ENCODE measurements at places on chromosomes 1 and 21. TPM values are rescaled to one million over a fixed set of nuclear protein-coding genes. Genes with fewer than 3 reads are reported as not detected.

GRCh38 chr1:161076410-161076809 lies 6.7 kb upstream of the ARHGAP30 start:
- peaks cover 11% of the 10 kb centered on the region for H3K4me1 ChIP-seq
- DNase-seq, result no peak
- H3K4me3 ChIP-seq, result peak overlapping the region; percentile 55
- no peaks in the 10 kb centered on the region for H3K27me3 ChIP-seq
- H3K36me3 ChIP-seq, result peaks cover 19% of the 10 kb centered on the region

GRCh38 chr1:11057477-11057876 lies 2.3 kb downstream of the SRM start:
- no peaks in the 10 kb centered on the region for H3K27me3 ChIP-seq
- DNase-seq, result no peak
- peaks cover 11% of the 10 kb centered on the region for H3K4me1 ChIP-seq

- no peaks in the 10 kb centered on the region for H3K36me3 ChIP-seq
- peak overlapping the region; percentile 90 for H3K4me3 ChIP-seq
- H3K4me1 ChIP-seq, result peaks cover 24% of the 10 kb centered on the region
- H3K27ac ChIP-seq, result peak overlapping the region; percentile 87
Measured at GRCh38 chr1:225882694-225883615, 775 bp upstream of the TMEM63A start.

DNA sequence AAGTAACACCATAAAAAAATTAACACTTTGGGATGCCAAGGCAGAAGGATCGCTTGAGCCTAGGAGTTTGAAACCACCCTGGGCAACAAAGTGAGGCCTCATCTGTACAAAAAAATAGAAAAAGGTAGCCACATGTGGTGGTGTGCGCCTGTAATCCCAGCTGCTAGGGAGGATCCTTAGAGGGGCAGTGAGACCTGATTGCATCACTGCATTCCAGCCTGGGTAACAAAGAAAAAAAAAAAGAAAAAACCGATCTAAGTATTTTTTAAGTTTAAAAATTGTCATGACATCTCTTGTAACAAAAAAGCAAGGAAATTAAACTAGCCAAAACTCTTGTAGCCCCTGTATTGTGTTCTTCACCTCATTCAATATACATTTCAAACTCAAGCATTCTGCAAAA lies 39.5 kb downstream of the ZZZ3 start:
- H3K36me3 ChIP-seq, result peaks cover 37% of the 10 kb centered on the region
- no peaks in the 10 kb centered on the region for H3K27me3 ChIP-seq
- no peak overlapping the region for H3K4me3 ChIP-seq
- H3K27ac ChIP-seq, result no peak overlapping the region

DNA sequence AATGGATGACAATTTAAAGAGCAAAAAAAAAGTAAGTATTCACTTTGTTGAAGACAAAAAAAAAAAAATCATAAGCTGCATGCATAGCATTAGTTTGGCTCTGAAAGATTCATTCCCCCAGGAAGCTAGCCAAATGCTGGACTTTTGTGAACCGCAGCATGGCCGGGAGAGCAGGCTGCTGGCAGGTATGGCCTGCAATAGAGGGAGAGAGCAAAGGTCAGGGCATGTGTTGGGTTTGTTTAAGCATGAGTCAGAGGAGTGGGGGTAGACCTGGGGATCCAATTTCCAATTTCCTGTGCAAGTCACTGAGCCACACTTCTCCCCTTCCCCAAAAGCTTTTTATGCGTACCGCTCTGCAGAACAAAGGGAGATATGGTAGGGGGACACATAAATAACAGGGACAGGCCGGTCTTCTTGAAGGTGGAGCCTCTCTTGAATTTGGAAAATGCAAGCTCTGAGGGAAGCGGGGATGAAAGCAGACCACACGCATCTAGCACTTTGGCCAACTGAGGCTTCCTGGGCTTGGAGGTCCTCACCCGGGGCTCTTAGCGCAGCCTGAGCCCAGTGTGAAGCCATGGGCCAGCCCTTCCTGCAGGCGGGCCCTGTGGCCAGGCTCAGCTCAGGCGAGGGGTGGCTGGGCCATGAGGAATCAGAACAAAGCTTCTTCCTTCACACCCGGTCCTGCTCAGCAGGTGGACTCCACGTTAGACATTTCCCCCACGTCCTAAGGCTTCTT lies 171.1 kb downstream of the TOMM20 start:
- H3K27me3 ChIP-seq, result no peaks in the 10 kb centered on the region
- no peaks in the 10 kb centered on the region for H3K36me3 ChIP-seq

- no peaks in the 10 kb centered on the region for H3K36me3 ChIP-seq
- no peak for DNase-seq
- H3K4me3 ChIP-seq, result peak overlapping the region; percentile 23
- H3K4me1 ChIP-seq, result peaks cover 21% of the 10 kb centered on the region
- peak overlapping the region; percentile 77 for H3K27ac ChIP-seq
- no peaks in the 10 kb centered on the region for H3K27me3 ChIP-seq
Measured at GRCh38 chr1:54137534-54138061, 15.2 kb downstream of the CDCP2 start.

GRCh38 chr1:200755456-200755855 lies 16.8 kb downstream of the CAMSAP2 start:
- no peak for DNase-seq
- H3K4me3 ChIP-seq, result no peak overlapping the region
- no peaks in the 10 kb centered on the region for H3K27me3 ChIP-seq
- peaks cover 24% of the 10 kb centered on the region for H3K36me3 ChIP-seq
- H3K27ac ChIP-seq, result peak overlapping the region; percentile 17
- peaks cover 35% of the 10 kb centered on the region for H3K4me1 ChIP-seq

- H3K36me3 ChIP-seq, result peaks cover 6% of the 10 kb centered on the region
- H3K4me3 ChIP-seq, result peak overlapping the region; percentile 87
- H3K27me3 ChIP-seq, result peaks cover 4% of the 10 kb centered on the region
- H3K27ac ChIP-seq, result peak overlapping the region; percentile 87
- DNase-seq, result peak; percentile 89
Measured at GRCh38 chr1:36321119-36321951, 2.1 kb downstream of the EVA1B start.

DNA sequence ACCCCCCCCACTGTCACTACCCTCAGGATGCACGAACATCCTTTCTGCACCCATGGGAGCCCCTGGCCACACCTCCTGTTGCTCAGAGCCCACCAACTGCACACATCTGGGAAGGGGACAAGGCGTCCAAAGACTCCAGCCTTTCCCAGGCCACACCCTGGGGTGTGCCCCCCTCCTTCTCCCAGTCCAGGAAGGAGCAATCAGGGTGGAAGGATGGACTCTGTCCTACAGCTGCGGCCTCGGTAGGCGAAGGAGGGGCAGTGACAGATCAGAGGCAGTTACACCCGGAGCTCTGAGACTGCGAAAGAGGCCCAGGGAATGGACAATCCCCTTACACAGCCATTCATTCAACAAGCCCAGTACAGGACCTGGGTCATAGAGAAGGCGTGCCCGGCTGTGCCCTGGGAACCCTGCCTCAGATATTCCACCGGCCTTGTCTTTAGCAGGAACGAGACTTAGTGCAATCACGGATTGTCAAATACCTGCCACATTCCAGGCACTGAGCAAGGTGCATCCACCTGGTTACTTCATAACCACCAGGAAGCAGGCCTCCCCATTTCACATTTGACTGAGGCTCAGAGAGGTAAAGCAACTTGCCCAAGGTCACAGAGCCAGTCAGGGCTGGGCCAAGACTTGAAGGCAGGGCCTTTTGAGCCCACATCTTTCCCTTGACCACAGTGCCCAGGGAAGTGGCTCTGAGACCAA lies 9.4 kb downstream of the HSPG2 start:
- no peak overlapping the region for H3K4me3 ChIP-seq
- peaks cover 5% of the 10 kb centered on the region for H3K36me3 ChIP-seq
- peaks cover 45% of the 10 kb centered on the region for H3K4me1 ChIP-seq
- H3K27me3 ChIP-seq, result no peaks in the 10 kb centered on the region
- H3K27ac ChIP-seq, result peak overlapping the region; percentile 61
- DNase-seq, result no peak

- no peak overlapping the region for H3K4me3 ChIP-seq
- no peaks in the 10 kb centered on the region for H3K27me3 ChIP-seq
- H3K4me1 ChIP-seq, result peaks cover 52% of the 10 kb centered on the region
- no peak overlapping the region for H3K27ac ChIP-seq
- H3K36me3 ChIP-seq, result no peaks in the 10 kb centered on the region
Measured at GRCh38 chr1:229098361-229098760, 172.6 kb upstream of the RAB4A start.

DNA sequence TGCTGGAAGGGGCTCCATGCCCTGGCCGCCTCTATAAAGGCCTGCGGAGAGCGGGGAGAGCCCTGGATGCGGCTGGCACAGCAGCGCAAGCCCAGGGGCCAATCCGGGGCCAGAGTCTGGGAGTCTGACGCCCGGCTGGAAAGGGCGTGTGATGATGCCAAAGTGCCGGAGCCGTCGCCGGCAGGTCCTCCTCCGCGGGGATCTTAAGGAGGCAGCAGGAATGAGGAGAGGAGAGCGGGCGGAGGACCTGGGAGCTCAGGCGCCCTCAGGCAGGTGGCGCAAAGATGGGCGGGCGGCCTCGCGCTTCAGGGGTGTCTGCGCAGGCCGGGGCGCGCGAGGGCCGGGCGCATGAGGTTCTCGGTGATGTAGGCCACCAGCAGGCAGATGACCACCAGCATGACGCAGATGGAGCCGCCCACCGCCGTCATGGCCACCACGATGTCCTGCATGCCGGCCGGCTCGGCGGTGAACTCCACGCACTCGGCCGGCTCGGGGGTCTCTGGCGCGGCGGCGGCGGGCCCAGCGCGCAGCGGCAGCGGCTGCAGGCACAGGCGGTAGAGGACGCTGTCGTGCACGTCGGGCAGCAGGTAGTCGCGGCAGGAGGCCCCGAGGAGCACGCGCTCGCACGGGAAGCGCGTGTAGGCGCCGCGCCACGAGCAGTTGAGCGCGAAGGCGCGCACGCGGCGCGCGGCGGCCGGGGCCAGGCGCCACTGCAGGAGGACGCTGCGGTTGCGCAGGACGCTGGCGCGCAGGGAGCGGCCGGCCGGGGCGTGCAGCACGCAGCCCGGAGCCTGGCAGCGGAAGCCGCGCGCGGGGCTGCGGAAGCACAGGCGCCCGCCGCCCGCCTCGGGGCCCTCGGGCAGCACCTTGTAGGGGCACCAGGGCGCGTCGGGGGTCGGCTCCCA lies 653 bp downstream of the FNDC10 start:
- no peak for DNase-seq
- H3K27me3 ChIP-seq, result peaks cover 35% of the 10 kb centered on the region
- peak overlapping the region; percentile 87 for H3K4me3 ChIP-seq
- peak overlapping the region; percentile 55 for H3K27ac ChIP-seq
- no peaks in the 10 kb centered on the region for H3K36me3 ChIP-seq

DNA sequence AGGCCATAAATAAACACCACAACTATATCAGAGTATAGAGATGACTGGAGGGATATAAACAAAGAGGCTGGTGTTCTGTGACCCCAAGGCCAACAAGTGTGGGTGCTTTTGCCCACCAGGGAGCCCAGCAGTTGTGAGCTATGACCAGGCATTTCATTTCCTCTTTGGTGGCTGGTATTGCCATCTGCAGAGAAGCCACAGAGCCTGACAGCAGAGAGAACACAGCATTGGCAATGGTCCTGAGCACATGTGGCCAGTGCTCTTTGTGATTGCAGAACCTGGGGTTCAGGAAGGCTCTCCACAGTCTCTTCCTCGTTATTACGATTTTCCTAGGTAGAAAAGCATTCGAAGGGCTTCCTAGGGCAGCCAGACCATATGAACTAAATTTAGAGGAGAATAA lies 112.3 kb downstream of the TM2D1 start:
- DNase-seq, result no peak
- no peaks in the 10 kb centered on the region for H3K4me1 ChIP-seq
- H3K27ac ChIP-seq, result no peak overlapping the region
- no peaks in the 10 kb centered on the region for H3K36me3 ChIP-seq
- no peak overlapping the region for H3K4me3 ChIP-seq
- no peaks in the 10 kb centered on the region for H3K27me3 ChIP-seq

- no peak overlapping the region for H3K4me3 ChIP-seq
- no peak overlapping the region for H3K27ac ChIP-seq
- H3K27me3 ChIP-seq, result no peaks in the 10 kb centered on the region
- no peak for DNase-seq
Measured at GRCh38 chr1:39996396-39997004, 41.6 kb downstream of the MFSD2A start.

DNA sequence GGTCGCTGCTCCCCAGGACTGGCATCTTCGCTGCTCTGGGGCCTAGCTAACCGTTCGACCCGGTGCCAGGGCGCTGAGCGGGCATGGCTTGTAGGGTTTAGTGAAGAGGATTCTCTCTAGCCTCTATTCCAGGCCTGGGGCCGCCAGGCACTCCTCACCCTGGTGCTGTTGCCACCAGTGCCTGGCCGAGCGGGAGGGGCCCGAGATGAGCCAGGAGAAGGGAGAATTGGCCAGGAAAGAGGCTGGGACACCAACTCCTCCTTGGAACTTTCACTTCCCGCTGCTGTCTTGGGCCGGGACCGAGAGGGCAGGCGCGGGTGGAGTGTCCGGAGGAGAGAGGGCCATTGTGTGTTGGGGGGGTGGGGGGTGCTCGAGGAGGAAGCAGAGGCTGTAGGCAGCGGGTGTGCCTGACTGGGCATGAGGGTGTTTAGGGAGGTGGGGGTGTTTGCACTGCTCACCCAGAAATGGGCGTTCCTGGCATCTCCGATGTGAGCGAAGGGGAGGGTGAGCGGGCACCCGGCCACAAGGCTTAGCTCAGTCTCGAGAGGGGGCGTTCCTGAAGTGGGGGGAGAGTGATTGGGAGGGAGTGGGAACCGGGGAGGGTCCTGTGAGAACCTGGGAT lies 772 bp downstream of the ADAM15 start:
- no peaks in the 10 kb centered on the region for H3K27me3 ChIP-seq
- no peak overlapping the region for H3K27ac ChIP-seq
- peaks cover 23% of the 10 kb centered on the region for H3K4me1 ChIP-seq

GRCh38 chr1:243431591-243431990 lies 175.8 kb downstream of the SDCCAG8 start:
- no peaks in the 10 kb centered on the region for H3K27me3 ChIP-seq
- peaks cover 16% of the 10 kb centered on the region for H3K4me1 ChIP-seq
- H3K4me3 ChIP-seq, result no peak overlapping the region

- H3K27ac ChIP-seq, result no peak overlapping the region
- no peak for DNase-seq
- H3K36me3 ChIP-seq, result no peaks in the 10 kb centered on the region
- H3K4me3 ChIP-seq, result peak overlapping the region; percentile 79
Measured at GRCh38 chr1:220894025-220894923, 15.0 kb downstream of the HLX start.

GRCh38 chr1:149937759-149938158 lies 1.1 kb upstream of the MTMR11 start:
- H3K27ac ChIP-seq, result peak overlapping the region; percentile 97
- H3K27me3 ChIP-seq, result no peaks in the 10 kb centered on the region

DNA sequence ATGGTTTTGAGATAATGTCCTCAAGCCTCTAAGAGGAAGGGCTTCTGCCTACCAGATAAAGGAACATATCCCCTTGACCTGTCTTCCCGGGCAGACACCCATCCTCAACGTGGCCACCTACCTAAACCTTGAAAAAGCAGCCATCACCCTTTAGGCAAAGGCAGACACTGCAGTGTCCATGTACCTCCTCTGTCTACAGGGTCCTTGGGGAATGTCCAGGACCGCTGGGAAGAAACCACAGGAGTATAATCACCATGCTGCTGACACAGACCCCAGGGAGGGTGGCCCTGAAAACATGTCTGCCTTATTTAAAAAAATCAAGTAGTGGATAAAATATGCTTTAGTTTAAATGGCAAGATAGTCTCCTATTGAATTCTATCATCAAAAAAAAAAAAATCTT lies 16.6 kb downstream of the BCAR3 start:
- no peak for DNase-seq
- peaks cover 43% of the 10 kb centered on the region for H3K36me3 ChIP-seq
- H3K4me1 ChIP-seq, result peaks cover 66% of the 10 kb centered on the region
- no peaks in the 10 kb centered on the region for H3K27me3 ChIP-seq
- H3K4me3 ChIP-seq, result no peak overlapping the region

COL9A2 gene
- total RNA-seq, result 19.8 TPM

WNT3A gene
- 0.21 TPM for total RNA-seq

TRABD2B gene
- 2.2 TPM for total RNA-seq

RGS5 gene
- total RNA-seq, result 9.1 TPM

VTCN1 gene
- total RNA-seq, result 49.4 TPM
